Erythroblast (primary cell): ENCODE measurements at places on chromosomes 1 and 21.

DNA sequence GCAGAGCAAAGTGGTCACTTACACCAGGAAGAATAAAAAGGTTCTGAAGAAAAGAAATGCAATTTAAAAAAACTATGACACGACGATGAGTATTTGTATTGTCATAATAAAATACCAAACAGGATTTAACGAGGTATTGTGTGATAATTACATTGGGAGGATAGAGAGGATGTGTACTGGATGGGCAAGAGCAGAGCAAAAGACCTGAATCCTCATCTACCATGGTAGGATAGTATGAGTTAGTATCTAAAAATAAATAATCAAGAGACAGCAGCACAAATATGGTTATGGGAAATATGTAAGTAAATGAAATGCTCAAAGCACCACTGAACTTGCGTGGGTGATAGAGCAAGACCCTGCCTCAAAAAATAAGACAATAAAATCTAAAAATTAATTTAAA lies 162.6 kb downstream of the CDC42BPA start:
- no peak for DNase-seq

- DNase-seq = no peak
Measured at GRCh38 chr1:154703170-154703569, 95.2 kb upstream of the ADAR start.

DNA sequence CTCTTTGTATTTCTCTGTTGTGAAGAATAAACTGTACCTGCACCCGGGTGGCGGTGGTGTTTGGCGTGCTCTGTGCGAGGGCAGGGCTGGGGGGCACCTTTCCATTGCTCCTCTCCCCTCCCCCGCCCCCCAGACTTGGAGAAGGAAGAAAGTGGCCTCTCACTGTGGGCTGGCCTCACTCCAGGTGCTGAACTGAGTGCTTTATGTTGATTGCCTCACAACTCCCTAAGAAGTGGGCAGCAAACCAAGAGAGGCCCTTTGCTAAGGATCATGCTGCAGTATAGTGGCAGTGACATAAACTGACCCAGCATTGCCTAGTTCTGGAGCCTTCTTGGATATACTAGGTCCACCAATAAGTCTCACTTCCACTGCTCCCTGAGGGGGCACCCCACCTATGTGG lies 20.2 kb downstream of the A3GALT2 start:
- DNase-seq = peak; percentile 49

GRCh38 chr1:177091040-177091439 lies 73.5 kb downstream of the ASTN1 start:
- no peak for DNase-seq

DNA sequence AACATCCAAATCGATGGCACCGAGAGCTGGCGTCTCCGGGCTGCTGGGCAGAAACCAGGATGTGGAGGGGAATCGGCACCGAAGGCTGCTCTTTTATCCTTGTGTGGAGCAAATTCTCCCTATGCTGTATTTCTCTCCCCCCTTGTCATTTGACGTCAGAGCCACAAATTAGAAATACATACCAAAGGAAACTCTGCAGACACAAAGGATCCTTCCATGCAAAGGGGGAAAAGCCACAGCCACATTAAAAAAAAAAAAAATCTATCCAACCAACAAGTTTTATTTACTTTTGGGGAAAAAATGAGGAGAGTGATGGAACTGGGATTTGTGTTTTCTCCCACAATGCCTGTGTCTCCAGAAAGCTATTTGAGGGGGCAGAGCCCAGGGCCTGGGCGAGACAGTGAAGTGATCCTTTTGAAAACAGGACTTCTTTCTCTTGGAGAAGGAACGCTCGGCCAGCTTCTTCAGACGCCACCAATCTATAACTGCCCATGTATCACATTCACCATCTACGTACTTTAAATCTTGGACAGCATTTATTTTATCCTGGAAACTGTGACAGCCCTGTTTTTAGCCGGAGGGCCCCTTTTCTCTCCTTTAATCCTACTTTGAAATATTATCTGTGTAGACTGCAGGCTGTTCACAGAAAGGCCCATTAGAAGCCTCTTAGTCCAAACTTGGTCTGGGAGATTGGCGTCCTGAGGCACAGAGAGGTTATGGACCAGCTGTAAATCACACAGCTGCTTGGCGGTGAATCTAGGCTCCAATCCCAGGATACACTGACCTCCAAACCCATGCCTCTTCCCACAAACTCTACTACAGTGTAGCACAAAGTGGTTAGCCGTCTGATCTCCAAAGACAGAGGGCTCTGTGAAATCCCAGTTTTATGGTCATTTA lies 4.5 kb downstream of the KANK4 start:
- DNase-seq = no peak

DNA sequence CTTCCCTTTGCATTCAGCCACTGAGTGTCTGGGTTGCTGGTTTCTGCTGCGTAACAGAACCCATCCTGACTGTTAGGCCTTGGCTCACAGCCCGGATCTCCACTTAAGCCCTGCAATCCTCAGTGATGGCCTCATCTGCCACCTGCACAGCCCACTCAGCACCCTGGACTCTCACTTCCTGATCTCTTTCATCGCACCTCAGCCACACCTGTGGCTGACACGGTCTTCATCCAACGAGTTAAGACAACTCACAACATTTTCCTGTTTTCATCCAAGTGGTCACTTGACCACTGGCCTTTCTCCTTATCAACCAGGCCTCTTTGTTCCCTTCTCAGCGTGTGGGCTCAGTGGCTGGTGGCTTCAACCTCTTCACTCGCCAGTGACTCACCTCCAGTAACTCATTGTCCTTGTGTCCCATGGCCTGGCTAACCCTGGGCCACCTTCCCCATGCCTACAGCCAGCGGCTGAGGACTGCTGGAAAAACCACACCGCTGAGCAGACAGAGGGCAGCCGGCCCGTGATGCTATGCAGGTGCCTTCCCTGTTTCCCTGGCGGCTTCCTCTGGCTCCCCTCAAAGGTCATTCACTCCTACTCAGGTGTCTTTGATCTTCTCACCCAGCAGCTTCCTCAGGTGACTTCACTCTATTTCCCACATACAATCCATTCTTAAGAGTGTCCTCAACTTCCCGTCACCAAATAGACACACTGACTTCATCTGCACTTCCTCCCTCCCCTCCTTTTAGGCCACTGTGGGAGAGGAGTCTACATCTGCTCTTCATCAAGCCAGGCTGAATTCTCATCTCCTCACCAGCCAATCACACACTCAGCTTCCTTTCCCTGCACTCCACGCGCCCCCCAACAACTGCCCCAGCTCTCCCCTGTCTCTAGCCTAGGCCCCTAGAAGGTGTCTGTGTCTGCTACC lies 19.9 kb upstream of the EDN2 start:
- no peak for DNase-seq
